Fibroblast of the aortic adventitia (primary cell): ENCODE measurements at places on chromosomes 12 and 14. TPM values are rescaled to one million over a fixed set of nuclear protein-coding genes. Genes with fewer than 3 reads are reported as not detected.

The SALL2 gene
- 5.3 and 9.0 TPM in 2 replicates for total RNA-seq

The AQP6 gene
- total RNA-seq = 0.09 TPM in 1 of 2 replicates, not detected in the other

The LGR5 gene
- 7.8 TPM in 1 of 2 replicates, not detected in the other for total RNA-seq

The PPP1R36 gene
- 0.18 TPM in 1 of 2 replicates, not detected in the other for total RNA-seq

The PLEKHD1 gene
- total RNA-seq = 0.09 TPM in 1 of 2 replicates, not detected in the other

The KRT3 gene
- not detected in 2 replicates for total RNA-seq

The WSB2 gene
- 32.9 and 117 TPM in 2 replicates for total RNA-seq

The NEMP1 gene
- total RNA-seq = 4.7 and 25.0 TPM in 2 replicates

The GZMB gene
- total RNA-seq = not detected in 2 replicates
